ENCODE measurements at places on chromosomes 3 and 15.

DNA sequence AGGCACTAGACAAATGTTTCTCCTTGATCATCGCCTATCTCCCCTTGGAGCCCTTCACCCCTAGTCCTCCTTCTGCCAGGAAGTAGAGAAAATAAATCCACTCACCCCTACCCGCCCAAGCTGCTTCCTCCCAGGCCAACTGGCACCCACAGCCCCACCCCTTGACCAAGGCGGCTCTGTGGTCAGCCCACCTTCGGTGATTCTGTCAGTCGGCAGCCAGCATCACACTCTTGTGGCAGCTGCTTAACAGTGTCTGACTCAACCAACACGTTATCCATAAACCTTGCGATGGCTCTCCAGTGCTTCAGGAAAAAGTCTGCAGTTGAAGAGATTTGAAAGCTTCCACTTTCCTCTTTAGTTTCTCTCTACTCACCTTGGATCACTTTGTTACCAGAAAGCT, 7.6 kb downstream of the SHF start:
- DNase-seq: no peak

- no peak for DNase-seq
Measured at GRCh38 chr3:125403789-125404188, 28.7 kb upstream of the ZNF148 start.

DNA sequence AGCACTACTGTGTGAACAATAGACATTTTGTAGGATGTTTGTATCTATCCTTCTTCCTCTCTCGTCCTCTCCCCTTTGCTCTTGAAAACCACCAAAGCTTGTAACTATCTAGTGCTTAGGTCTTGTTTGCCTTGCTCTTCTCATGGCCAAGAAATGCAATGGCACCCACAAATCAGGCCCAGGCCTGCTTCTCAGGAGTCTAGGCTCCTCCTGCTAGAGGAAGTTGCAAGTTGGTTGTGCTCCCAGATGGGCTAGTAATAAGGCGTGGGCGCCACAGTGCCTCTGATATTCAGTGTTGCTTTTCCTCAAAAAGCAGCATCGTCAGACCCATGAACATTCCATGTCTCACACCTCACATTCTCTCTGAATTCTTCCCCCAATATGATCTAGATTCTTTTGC, 28.7 kb downstream of the ZNF385D start:
- DNase-seq: no peak

DNA sequence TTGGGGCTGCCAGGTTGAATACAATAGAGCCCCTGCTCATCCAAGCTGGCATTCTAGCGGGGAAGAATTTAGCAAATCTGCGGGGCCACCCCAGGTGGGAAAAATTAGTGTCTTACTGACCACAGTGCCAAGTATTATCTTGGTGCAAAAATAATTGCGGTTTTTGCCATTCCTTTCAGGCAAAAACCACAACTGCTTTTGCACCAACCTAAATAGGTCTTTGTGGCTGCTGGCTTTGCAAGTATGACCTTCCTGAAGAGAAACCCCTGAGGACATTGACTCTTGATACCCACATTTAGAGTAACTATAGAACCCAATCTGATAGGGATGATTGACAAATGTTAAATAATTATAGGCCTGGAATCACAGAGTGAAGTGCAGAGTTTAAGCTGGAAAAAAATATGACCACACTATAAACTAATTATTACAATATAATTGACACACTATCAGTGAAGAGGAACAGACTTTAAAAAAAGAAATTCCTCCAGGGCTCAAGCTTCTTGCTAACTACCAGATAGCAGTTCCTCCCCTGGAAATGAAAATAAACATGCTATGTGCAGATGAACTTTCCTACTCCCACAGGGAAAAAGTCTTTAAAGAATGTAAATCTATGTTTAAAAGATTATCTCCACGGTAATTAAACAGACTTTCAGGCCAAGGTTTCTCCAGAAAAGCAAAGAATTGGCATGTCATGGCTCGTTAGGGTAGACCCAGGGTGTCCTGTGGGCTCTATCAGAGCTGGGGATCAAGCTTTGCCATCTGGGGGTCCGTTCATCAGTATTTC, 34.4 kb downstream of the CA12 start:
- DNase-seq: no peak

DNA sequence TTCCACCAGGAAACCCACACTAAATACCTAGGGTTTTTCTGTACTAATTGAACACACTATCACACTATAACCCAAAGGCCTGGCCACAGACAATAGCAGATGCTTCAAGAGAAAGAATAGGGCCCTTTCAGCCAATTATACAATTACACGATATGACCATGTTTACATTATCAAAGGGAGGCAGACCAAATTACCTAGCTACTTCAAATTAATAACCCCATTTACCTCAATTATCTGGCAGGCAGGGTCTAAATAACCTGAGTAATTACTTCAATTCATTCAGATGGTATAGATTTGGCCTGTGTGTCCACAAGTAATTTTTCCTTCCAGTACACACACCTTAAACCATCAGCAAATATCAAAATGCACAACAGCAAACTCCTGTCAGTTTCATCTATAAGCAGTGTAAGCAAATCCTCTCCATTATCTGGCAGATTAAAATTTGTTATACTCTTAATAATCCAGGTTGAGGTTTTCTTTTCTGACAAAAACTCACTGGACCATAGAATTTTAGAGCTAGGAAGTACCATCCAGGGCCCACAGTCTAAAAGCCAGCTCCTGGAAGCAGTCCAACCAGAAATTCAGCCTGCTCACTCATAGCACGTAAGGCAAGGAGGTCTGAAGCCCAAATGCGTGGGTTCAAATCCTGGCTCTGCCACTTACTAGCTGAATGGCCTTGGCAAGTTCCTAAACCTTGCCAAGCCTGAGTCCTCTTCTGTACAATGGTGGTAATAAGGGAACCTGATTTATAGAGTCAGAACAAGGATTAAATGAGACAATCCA, 51.8 kb downstream of the RFTN1 start:
- no peak for DNase-seq

- no peak for DNase-seq
Measured at GRCh38 chr3:100563652-100564211, 45.7 kb upstream of the ADGRG7 start.

GRCh38 chr3:146169891-146170290, 8.9 kb upstream of the PLOD2 start:
- no peak for DNase-seq

GRCh38 chr15:84819791-84820190, 2.6 kb downstream of the ALPK3 start:
- no peak for DNase-seq

DNA sequence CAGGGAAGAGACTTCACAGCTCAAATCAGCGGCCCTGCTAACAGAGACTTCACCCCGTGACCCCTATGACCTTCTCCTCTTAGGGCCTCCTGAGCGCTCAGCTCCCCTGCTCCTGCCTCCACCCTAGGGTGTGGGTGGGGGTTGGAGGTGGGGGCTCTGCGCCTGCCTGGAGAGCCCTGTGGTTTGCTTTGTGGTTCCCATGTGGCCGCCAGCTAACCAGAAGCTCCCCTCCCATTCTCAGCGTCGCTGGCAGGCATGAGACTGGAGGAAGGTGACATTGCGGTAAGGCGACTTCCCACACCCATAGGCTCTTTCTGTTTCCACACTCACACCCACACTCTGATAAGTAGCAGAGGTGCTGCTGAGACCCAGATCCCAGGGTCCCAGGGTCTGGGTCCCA, 27.6 kb downstream of the XYLB start:
- DNase-seq: peak; percentile 13

GRCh38 chr3:117103675-117104074, 394.1 kb downstream of the TUSC7 start:
- no peak for DNase-seq

- no peak for DNase-seq
Measured at GRCh38 chr15:93040288-93041158, 48.5 kb downstream of the RGMA start.

DNA sequence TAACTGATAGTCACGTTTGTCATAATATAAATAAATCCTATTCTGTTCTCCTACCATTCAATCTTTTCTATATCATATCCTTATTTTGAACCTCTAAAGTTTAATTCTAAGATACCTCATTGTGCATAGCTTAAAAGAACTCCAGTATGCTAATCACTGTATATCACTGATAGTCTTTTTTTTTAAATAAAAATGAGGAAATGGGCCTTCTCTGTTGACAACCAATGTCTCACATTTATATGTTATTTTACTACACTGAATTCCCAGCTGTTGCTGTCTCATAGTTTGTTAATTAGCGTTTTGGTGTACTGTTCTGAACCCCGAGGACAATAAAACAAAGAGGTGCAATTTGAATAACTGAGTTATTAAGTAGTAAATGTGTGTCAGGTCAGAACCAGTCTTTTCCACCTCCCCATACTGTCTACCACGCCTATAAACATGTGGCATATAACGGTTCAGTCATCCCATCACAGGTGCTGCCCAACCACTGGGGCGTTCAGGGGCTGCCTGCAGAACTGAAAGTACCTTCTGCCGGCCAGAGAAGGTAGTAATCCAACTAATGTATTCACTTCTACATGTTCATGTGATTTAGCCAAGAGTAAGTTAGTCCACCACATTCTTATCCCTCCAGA, 14.9 kb downstream of the CBLB start:
- DNase-seq: no peak

- DNase-seq: no peak
Measured at GRCh38 chr15:74053517-74053916, 28.8 kb downstream of the GOLGA6A start.

GRCh38 chr3:38245930-38246329, 19.7 kb upstream of the SLC22A13 start:
- DNase-seq: no peak

DNA sequence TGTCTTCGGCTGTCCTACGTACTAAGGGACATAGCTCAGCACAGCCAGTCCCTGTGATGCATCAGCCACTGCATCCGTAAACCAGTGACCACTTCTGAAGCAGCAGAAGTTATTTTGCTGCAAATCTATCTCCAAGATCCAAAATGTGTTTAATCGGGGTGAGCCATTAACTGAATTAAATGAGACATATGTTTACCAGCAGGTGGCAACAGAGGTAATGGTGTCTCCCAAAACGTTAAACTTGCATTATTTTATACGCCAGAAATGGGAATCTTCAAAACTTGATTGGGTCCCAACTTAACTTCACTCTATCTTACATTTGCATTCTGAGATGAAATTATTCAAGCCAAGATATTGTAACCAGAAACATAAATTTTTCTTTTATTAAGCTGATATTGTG, 75.3 kb upstream of the BOC start:
- no peak for DNase-seq

- no peak for DNase-seq
Measured at GRCh38 chr3:148535001-148535400, 162.7 kb upstream of the AGTR1 start.

- DNase-seq: no peak
Measured at GRCh38 chr3:184812662-184813042, 686 bp downstream of the VPS8 start.

- no peak for DNase-seq
Measured at GRCh38 chr15:69644876-69645275, 192.3 kb downstream of the RPLP1 start.

- no peak for DNase-seq
Measured at GRCh38 chr3:69770219-69770618, 31.0 kb downstream of the MITF start.

- DNase-seq: no peak
Measured at GRCh38 chr3:10978956-10979355, 13.6 kb upstream of the SLC6A1 start.

DNA sequence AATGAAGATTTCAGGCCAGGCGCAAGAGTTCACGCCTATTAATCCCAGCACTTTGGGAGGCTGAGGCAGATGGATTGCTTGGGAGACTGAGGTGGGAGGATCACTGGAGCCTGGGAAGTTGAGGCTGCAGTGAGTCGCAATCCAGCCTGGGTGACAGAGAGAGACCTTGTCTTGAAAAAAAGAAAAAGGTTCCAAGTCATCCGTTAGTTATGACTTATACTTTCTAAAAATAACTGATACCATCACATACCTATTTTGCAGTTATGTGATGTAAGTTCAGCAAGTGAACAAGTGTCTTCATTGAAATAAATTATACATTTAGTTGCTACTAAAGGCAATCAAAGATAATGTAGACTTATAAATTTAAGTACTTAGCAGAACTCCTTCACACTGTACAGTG, 22.1 kb downstream of the CLPX start:
- DNase-seq: no peak

DNA sequence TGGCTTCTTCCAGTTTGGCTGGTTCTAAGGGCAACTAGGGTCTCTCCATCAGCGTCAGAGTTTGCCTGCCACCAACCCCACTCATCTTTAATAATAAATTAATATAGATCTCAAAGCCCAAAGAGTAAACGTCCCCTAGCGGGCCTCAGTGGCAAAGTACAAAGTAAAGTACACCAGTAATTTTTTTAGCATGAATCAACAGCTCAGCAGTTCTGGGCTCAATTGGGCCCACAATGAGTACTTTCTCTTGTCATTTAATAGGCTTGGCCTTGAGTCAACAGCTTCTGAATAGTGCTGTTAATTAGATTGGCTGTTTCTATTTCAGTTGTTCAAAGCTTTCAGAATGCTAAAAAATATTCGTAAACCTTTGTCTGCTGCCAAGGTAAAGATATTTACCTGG, 89.0 kb upstream of the PFN2 start:
- DNase-seq: no peak

DNA sequence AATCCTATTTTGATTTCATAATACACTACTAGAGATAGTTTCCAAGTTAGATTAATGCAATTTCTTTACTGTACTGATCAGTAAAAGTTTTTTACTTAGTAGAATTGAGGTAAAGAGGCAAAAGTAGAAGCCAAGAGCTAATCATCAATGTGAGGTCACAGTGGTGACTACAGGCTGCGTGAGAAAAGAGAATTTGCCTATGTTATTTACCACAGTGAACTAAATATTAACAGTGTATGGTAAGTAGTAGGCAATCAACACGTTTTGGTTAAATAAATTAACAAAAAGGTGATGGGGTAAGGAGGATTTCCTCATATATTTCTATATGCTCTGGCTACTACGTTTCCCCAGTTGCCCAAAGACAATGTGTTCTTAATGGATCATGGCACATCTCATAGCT, 202.2 kb upstream of the CMC1 start:
- DNase-seq: no peak

DNA sequence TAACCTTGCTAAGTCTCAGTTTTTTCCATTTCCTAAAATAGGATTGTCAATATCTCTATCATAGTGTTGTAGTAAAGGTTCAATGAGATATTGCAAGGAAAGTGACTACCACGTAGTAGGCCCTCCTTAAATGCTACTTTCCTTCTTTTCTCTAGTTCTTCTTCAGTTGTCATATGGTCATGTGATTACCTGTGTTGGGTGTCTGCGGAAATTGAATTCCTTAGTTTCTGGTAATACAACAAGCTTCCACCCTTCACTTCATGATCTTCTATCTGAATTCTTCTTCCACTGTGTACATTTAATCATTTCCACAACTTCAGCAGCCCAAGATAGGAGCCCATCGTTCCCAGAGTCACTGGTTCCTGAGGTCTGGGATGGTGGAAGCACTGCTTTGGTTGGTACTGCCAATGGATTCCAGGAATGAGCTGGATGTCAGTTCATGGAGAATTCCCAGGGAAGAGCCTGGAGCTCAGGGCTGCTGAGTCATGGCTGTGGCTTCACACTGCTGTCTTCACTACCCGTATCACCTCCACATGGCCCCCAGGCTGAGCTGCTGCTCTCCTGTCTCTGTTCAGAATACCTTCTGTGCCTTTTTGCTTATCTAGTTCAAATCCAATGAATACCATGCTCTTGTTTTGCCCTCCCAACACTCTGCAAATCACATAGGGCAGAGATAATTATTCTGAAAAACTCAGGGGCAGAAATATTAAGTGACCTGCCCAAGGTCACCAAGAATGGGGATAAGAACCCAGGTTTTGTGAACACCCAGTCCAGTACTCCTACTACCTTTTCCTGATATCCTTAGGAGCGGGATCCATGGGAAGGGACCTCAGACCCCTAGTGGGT, 98.6 kb downstream of the RPL39L start:
- DNase-seq: no peak

- no peak for DNase-seq
Measured at GRCh38 chr3:140342668-140343067, 335.2 kb upstream of the TRIM42 start.
